ENCODE measurements at places on chromosomes 16 and 17.

- DNase-seq, result no peak
These were observed 628 bp downstream of the GABARAPL2 start for GRCh38 chr16:75566758-75567255.

- DNase-seq, result no peak
These were observed 11.2 kb downstream of the CASC3 start for GRCh38 chr17:40151414-40151963.

DNA sequence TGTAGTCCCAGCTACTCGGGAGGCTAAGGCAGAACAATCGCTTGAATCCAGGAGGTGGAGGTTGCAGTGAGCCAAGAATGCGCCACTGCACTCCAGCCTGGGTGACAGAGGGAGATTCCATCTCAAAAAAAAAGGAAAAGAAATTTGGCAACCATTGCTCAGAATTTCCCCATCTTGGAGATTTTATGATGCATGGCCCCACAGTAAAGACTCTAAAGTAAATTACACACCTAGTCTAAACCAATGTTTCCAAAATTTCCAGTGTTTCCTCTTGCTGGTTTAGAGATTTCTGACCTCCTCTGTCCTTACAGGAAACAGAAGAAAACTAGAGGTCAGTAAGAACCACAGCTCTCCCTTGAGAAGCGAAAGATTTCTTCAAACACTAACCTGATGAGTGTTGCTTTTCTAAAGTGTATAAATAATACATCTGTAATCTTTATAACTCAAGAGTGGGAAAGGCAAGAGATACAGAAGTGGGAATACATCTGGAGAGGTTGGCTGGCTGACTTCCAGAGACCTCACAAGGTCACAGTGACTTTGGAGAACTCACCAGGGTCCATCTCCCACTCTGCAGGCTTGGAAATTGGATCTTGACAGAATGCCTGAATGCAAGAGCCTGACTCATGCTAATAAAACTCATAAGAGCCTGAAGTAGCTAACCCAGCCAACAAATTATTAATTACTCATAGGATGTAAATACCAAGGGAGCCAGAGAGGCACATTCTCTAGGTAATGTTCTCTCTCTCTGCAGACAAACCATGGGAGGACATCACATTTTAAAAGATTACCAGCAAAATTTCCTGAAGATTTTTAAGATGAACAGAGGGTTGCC is 8.8 kb downstream of the ADAT1 start:
- no peak for DNase-seq

- DNase-seq, result peak; percentile 1
These were observed 14.7 kb downstream of the AIPL1 start for GRCh38 chr17:6420173-6420641.

DNA sequence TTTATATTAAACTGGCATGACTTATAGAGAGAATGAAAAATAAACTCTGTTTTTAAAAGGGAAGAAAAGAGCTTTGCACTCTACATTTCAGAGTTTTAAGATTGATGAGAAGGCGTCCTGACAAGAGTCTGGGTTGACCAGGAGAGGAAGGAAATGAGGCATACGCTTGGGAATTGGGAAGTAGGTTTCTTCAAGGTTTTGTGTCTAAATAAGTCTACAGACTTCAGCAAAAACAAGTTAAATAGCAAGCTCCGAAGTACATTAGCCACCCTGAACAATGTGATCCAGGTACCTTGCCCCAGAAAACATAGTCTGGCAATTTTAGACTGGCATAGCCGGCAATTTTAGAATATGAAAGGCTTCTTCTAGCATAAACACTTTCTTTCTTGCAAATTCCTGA is 28.5 kb upstream of the CCDC182 start:
- no peak for DNase-seq

- no peak for DNase-seq
These were observed 3.7 kb downstream of the SPPL2C start for GRCh38 chr17:45848405-45848804.

GRCh38 chr16:58119509-58119845 is 9.7 kb downstream of the CFAP20 start:
- DNase-seq, result peak; percentile 47

GRCh38 chr17:44844390-44844830 is 3.3 kb upstream of the HIGD1B start:
- no peak for DNase-seq

- no peak for DNase-seq
These were observed 56.4 kb upstream of the TOM1L1 start for GRCh38 chr17:54844233-54844632.

DNA sequence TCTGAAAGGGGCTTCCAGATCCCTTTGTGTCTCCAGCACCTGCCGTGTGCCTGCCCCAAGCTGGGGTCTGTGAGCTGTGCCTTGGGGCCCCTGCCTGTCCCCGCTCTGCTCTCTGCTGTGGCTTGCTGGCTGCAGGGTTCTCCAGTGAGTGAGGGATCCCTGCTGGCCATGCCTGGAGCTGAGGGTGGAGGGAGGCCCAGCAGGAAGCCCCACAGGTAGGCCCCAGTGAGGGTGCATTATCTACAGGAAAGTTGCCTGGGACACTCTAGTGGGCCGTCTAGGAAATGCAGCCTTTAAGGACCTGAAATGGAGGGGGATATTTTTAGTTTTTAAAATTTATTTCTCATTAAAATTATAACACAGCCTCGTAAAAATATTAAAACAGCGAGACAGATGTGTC is 50.9 kb downstream of the JPH3 start:
- DNase-seq, result no peak

DNA sequence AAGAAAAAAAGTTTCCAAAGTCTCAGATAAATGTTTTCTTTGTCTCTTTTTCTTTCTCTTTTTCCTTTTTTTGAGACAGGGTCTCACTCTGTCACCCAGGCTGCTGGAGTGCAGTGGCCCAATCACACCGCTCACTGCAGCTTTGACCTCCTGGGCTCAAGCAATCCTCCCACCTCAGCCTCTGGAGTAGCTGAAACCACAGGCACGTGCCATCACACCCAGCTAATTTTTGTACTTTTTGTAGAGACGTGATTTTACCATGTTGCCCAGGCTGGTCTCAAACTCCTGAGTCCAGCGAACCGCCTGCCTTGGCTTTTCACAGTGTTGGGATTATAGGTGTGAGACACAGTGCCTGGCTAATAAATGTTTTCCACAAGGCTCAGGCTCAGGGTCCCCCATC is 53.3 kb upstream of the KSR1 start:
- DNase-seq, result no peak

GRCh38 chr17:27535975-27536374 is 79.7 kb downstream of the KSR1 start:
- DNase-seq, result no peak

DNA sequence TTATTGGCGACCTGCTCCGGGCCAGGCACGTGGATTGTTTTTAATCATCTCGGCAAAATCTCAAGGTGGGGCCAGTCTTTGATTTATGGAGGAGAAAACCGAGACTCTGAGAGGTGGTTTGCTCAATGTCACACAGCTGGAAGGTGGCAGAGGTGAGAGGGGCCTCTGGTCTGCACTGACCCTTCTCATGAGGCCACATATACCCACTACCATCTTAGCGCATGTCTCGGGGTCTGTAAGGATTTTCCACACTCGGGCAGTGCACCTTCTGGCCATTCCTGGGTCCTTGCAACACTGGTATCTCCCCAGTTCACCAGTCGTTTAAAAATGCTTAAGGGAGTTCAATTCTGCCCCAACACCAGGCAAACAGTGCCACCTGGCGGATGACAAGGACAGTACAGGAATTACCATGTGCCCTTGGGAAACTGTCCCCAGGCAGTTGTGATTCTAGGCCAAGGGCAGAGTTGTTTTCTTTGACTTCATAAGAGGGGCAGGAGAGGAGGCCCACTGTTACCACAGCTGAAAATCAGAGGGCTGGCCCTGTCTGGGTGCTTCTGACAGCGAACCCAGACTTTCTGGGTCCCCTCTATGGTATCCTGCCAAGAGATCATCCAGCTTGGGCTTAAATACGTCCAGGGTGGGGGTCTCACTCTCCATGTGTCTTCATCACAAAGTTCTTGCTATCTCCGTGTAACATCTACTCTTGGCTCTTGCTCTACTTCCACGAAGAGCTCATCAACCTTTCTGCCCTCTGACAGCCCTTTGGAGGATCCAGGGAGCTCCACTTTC is 39.4 kb upstream of the RAI1 start:
- DNase-seq, result peak; percentile 75

- DNase-seq, result no peak
These were observed 49.2 kb upstream of the CBFA2T3 start for GRCh38 chr16:89026121-89026612.

DNA sequence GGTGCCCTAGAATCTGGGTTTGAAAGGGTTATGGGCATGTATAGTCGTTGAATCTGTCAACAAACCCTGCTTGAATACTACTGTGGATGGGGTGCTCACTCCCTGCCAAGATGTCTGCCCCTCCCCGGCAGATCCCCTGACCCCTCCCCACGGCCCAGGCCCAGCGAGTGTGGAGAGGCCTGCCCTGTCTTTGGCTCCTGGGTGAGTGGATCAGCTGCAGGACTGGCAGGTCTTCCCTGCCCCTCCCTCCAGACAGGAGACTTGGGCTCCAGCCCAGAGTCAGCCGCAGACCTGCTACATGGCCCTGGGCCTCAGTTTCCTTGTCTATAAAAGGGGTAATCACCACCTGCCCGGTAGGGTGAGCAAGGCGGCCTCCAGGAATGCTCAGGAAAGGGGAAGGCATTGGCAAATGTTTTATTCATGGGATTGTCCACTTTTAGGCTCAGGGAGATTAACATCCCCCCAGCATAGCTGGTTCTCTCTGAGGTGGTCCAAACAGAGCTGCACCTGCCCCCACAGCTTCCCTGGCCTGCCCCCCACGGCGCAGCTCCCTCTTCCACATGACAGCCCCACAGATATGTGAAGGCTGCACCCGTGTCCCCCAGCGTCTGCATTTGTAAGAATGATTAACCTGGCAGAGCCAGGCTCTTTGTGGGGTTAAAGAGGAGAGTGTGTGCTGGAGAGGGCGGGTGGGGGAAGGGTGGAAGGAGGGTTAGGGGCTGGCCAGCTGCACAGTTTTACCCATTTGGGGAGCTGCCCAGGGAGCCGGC is 18.5 kb upstream of the SPNS2 start:
- no peak for DNase-seq

- DNase-seq, result no peak
These were observed 4.9 kb upstream of the CBX4 start for GRCh38 chr17:79843816-79844800.

Measured in NCI-H2081 (cell line).